ENCODE measurements at places on chromosomes 4 and X.

- DNase-seq: no peak
Observed at GRCh38 chr4:117491516-117491915, 406.1 kb upstream of the TRAM1L1 start.

- no peak for DNase-seq
Observed at GRCh38 chr4:108519911-108520601, 100.3 kb upstream of the RPL34 start.

GRCh38 chr4:178553201-178553600 lies 1111.0 kb upstream of the AGA start:
- DNase-seq: no peak

GRCh38 chr4:133921280-133922195 lies 280.1 kb downstream of the PABPC4L start:
- DNase-seq: no peak

DNA sequence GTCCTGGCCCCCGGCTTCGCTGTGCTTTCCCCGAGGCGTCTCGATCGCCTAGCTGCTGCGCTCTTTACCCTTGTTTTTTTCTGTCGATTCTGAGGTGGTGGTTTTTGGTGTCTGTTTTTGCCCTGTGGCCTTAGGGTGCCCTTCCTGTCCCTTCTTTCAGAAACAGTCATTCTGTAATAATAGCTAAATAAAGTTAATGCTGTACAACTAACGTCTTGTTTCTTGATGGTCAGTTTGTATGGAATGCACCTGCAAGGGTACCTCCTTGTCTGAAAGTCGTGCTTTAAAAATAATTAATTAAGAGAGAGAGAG lies 686 bp downstream of the FIP1L1 start:
- no peak for DNase-seq

GRCh38 chr4:15926486-15926885 lies 12.1 kb downstream of the FGFBP1 start:
- no peak for DNase-seq

DNA sequence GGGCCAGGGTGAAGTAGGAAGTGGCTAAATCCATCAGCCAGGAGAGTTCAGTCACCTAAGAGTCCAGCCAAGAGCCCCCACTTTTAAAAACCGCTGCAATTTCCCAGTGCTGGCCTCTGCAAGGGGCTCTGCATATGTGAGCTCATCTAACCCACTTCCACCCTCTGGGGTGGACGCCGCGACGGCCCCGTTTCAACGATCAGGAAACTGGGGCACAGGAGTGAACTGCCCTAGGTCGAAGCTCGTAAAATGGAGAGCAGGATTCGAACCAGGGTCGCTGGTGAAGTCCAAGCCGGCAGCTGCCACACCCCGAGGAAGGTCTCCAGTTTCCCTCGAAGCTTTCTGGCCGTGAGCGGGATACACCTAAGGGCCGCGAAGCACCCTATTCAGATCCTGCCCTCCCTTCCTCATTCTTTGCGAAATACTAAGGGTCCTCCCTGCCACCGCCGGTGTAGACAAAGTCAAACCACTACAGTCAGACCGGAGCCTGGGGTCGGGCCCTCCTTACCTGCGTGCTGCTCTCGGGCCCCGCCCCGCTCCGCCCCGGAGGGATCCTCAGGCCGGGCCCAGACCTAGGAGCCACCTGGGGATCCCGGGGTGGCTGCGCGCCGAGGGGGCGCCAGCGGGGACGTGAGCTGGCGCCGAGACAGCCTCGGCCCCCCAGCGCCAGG lies 446 bp downstream of the EVC2 start:
- no peak for DNase-seq

DNA sequence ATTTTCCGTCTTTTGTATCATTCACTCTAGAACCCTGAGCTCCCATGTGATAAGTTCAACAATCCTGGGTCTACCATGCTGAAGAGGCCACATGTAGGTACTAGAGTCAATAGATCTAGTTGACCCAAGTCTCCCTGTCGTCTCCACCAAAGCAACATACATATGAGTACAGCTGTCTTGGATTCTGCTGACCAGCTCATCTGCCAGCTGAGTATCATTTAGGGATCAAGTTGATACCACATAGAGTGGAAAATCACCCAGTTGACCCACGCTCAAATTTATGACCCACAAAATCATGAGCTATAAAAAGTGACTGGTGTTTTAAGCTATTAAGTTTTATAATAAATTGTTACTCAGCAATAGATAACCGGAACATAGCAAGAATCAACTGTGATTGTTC lies 61.8 kb downstream of the DMD start:
- no peak for DNase-seq

DNA sequence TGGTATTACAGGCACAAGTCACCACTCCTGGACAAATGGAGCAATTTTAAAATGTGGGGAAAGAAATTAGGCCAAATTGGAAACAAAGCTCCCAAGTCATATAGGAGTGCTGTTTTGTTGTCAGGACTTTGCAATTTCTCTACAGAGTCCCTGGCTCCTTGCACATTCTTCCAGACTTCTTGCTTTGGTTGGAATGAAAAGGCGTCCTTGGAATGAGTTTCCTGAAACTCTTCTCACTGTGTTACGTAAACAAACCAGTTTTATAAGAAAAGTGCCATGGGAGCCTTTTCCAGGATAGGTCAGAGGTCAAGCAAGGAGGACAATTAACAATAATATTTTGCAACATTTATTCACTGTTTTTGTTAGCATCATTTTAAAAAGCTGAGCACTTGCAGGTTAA lies 32.4 kb upstream of the KIT start:
- no peak for DNase-seq

GRCh38 chr4:112770114-112770513 lies 133.2 kb downstream of the LARP7 start:
- DNase-seq: no peak

DNA sequence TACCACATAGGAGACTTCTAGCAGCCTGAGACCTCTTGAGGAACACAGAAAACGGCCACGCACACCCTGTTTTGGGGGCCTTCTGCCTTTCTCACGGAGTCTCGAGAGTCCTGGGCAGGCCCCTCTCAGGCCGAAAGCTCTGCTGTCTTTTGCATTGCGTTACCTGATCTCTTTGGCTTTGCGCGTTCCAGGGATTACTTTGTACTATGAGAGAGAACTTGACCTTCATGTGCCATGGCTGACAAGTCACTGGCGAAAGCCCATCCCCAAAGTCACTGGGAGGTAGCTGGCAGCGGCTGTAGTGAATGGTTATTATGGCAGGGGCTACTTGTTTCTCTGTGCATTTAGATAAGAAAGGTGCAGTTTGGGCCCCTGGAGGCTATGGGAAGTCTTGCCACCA lies 8.0 kb upstream of the NAT8L start:
- no peak for DNase-seq

DNA sequence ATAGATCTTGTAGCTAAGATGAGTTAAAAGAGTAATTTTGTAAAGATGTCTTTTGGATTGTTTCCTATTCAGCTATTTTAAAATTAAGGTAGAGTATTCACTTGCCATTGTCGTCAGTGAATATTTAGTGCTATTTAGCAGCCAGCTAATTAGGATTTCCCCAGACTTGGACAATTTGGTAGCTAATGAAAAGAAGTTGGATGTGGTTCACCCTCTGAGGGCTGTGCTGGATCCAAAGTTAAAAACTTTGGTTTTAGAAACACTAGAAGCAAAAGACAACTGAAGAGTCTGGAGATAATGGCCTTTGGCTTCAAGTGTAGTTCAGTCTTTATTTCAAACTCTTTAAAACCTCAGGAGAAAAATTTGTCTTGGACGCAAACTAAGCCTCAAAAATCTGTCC lies 41.3 kb downstream of the ATG4A start:
- no peak for DNase-seq

GRCh38 chrX:68462653-68463052 lies 29.4 kb upstream of the OPHN1 start:
- peak; percentile 1 for DNase-seq

DNA sequence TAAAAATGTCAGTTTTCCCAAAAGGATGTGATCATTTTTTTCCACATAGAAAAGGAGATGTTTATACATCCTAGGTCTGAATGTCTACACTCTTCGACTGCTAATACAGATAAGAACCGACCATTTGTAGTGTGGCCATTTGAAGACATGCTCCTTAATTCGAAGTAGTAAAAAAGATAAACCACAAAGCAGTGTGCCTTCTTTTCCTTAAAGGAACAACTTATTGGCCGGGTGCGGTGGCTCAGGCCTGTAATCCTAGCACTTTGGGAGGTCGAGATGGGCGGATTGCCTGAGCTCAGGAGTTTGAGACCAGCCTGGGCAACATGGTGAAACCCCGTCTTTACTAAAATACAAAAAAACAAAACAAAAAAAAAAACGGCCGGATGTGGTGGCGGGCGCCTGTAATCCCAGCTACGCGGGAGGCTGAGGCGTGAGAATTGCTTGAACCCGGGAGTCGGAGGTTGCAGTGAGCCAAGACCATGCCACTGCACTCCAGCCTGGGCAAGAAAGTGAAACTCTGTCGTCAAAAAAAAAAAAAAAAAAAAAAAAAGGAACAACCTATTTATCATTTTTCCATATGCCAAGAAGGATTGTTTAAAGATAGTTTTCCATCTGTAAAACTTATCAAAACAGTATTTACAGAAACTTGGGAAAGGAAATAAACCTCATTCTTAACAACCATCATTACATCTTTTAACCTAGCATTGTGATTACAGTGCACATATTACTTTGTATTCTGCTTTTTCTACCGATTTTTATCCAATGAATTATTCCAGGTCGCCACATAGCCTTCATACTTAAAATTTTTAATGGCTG lies 2.6 kb downstream of the INTS6L start:
- no peak for DNase-seq
